Activated T-helper 2 cell treated with anti-CD3 and anti-CD28 coated beads, Interferon-gamma antibody, Interleukin-2, Interleukin-4, amounts not matched to agents 10 μg/mL and 5 μg/mL and 100 μg/mL, durations not matched to agents 14 hours and 24 hours and 36 hours (primary cell): ENCODE measurements at places on chromosomes 4 and X.

GRCh38 chr4:112704991-112705845, 68.3 kb downstream of the LARP7 start:
- DNase-seq: no peak

- no peak for DNase-seq
Observed at GRCh38 chr4:120915336-120915735, 7.2 kb downstream of the PRDM5 start.

- no peak for DNase-seq
Observed at GRCh38 chr4:27043200-27043599, 182.6 kb downstream of the STIM2 start.

- DNase-seq: no peak
Observed at GRCh38 chr4:97496298-97496873, 646.9 kb downstream of the STPG2 start.

GRCh38 chr4:3462790-3463415, at the start of gene DOK7:
Gene DOK7, plus strand, starts transcription at chr4:3463306. Its CDS starts 70 bp downstream, at chr4:3463376.
- DNase-seq: no peak

- DNase-seq: no peak
Observed at GRCh38 chrX:113741744-113742143, 842.1 kb upstream of the HTR2C start.

GRCh38 chr4:26201120-26201519, 119.7 kb upstream of the RBPJ start:
- no peak for DNase-seq

DNA sequence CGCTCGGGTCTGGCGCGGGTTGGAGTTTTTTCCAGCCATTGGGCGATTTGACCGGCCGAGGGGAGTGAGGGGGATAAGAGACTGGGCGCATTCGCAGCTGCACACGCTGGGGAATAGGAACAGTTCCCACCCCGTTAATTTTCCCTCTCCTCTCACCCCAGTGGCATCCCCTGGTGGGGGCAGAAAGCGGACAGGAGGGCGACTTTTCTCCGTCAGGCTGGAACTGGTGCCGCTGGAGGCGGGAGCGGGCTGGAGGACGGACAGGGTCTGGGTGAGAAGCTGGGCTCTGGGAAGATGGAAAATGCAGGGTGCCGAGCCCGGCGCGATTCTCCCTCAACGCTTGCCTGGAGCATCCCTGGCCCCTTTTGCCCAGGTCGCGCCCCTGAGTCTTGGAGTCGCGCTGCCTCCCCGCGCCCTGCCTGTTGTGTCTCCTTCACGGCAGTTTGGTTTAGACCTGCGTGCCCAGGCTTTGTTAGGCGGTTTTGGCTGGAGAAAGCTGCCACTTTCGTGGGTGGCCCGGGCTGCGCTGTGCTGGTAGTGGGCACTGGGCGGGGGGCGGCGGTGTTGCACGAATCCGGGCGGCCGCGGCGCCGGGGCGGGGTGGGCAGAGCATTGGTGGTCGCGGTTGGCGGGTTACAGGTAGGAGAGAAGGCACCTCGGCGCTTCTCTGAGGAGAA, 2.0 kb downstream of the ADGRL3 start:
- no peak for DNase-seq

DNA sequence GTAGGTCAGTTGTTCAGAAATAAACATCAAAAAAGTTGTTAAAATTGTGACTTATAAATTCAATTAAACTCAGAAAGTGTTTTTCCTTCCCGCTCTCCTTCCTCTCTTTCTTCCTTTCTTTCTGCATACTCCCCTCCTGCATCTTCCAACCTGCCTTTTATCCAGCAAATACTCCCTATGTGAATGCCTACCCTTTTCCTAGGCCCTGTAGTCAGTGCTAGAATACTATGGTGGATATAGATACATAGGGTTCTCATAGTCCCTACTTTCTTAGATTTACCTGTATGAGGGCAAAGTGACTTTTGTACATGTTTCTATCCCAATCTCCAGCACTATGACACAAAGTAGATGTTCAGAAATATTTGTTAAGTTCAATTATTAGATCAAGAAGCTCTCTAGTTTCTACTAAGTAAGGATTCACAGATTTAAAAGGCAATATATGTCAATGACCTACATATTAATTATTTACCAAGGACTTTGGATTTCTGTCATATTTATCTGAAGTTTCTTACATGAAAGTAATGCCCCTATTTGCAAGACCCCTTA, 732 bp downstream of the SULT1E1 start:
- DNase-seq: no peak

DNA sequence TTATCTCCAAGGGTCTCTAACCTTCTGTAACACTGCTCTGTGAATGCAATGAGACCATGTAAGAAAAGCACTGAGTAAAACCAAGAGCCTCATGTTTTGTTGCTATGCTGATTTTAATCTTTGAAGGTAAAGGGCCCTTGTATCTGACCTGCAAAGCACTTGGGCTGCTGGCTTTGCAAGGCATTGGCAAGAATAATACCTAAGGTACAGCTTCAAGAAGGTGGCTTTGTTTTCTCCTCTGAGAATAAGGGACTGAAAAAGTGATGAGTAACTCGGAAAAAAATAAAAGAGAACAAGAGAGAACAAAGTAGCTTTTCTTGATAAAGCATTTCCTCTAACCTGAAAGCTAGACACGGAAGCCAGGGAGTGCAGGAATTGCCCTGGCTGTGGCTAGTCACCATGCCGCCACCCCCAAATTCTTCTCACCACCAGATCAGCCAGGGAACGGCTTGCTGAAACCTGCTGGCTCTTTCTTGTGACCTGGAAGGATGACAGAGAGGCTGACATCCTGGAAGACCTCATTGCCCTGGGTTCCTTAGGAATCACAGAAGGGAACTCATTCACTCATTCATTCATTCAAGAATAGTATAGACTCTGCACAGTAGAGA, 41.8 kb upstream of the HS3ST1 start:
- DNase-seq: no peak

GRCh38 chrX:119411959-119412358, 12.8 kb downstream of the SLC25A43 start:
- DNase-seq: no peak

- no peak for DNase-seq
Observed at GRCh38 chr4:172040766-172041165, 227.6 kb downstream of the GALNTL6 start.

- DNase-seq: no peak
Observed at GRCh38 chr4:25075851-25076250, 45.1 kb upstream of the LGI2 start.

GRCh38 chr4:79987401-79987800, 85.6 kb downstream of the ANTXR2 start:
- no peak for DNase-seq

GRCh38 chr4:48047896-48048295, 31.3 kb downstream of the NIPAL1 start:
- no peak for DNase-seq

GRCh38 chr4:3128976-3129375, 54.5 kb downstream of the HTT start:
- DNase-seq: no peak

- DNase-seq: no peak
Observed at GRCh38 chrX:128992107-128992971, 531.0 kb downstream of the SMARCA1 start.

- no peak for DNase-seq
Observed at GRCh38 chr4:119525005-119525749, 103.4 kb downstream of the PDE5A start.

GRCh38 chr4:5040856-5041620, 10.2 kb upstream of the STK32B start:
- no peak for DNase-seq

- no peak for DNase-seq
Observed at GRCh38 chr4:23937173-23937572, 47.3 kb upstream of the PPARGC1A start.

DNA sequence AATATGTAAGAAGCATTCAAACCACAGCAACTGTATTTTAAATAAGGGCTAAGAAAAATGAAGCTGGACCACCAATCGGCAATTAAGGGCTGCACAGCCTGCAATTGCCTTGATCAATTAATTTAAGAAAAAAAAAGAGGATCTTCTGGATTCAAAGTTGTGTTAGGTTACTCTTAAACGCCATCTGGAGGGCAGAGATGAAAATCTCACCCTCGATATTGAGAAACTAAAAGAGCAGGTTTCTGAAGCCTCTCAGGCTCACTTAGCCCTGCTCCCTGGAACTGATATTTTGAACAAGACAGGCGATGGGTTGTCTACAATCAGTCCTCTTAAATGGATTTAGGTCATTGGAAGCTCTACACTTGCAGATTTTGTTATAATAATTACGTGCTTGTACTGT, 579.4 kb downstream of the GRXCR1 start:
- DNase-seq: no peak

GRCh38 chr4:140238351-140239056, 84.5 kb upstream of the MAML3 start:
- no peak for DNase-seq

DNA sequence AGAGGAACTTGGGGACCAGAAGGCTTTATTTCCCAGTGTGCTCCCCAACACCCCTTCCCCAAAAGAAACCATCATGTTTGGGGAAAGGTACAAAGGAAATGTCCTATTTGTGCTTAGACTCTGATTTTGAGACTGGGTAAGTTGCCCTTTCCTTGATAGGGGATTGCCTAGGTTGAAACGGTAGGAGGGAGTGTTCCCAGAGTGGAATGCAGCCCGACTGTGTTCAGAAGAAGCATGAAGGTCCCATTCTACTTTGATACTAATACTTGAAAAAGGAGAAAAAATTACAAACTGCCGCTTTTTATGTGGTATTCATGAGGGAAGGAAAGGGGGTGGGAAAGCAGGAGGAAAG, 32.4 kb upstream of the TMEM131L start:
- no peak for DNase-seq

GRCh38 chrX:48793935-48794334, 7.5 kb downstream of the GATA1 start:
- DNase-seq: no peak

GRCh38 chrX:38407126-38407525, 54.7 kb downstream of the OTC start:
- DNase-seq: no peak

DNA sequence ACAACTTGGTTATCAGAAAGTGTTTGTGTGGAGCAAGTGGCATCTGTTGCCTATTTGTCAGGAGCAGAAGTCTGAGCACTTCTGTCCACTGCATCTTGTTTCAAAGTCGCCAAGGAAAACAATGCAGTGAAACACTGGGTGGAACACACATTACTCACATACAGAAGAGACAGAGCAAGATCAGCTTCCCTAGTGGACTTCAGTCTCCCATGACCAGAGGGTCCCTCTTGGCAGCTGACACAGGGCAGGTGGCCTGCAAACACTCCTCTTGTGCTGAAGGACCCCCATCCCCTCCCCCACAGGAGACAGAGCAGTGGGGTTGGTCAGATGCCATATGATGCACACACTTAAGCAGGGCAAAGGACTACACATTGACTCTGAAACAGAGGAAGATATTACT, 3.6 kb upstream of the BBS12 start:
- DNase-seq: no peak

- no peak for DNase-seq
Observed at GRCh38 chr4:35493977-35494376, 750.3 kb downstream of the ARAP2 start.

GRCh38 chrX:10166248-10166716, 9.5 kb downstream of the CLCN4 start:
- no peak for DNase-seq

DNA sequence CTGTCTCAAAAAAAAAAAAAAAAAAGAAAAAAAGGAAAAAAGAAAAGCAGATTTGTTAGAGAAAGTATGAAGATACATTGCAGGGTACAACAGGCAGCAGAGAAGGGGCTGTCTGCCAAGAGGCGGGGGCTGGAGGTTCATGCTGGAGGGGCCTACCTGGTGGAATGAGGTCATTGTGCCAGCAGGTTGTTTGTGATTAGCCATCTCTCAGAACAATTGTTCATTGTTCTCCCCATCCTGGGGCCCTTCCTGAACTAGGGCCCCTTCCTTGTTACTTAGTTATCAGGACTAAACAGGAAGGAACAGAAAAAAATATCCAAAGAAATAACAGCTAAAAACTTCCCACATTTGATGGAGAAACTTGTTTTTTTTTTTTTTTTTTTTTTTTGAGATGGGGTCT, 14.0 kb upstream of the GPKOW start:
- no peak for DNase-seq

DNA sequence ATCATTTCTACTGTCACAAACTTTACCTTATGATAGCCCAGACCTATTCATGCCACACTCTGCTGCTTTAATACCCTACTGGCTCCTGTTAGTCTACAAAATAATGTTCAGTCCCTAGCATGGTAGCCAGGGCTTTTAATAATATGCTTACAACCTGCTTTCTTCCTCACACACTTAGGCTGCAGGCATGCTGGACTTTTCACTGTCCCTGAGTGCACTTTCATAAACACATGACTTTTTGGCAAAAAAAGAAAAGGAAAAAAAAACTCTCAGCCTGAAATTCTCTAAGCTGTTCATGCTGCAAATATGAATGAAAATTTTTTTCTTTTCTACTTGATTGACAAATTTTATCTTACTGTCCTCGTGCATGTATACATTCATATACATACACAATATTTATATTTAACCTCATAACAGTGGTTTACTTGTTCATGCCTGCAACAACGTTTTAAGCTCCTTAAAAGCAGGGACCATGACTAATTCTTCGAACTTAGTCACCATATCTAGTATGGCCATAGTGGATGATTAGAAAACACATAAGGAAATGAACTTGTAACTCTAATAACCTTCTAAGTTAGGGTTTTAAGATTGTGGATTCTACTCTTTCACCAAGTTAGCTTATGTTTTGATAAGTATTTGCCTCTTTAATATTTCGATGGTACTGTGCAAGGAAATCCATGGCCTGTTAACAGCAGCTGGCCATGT, 229.5 kb downstream of the SPCS3 start:
- DNase-seq: no peak

DNA sequence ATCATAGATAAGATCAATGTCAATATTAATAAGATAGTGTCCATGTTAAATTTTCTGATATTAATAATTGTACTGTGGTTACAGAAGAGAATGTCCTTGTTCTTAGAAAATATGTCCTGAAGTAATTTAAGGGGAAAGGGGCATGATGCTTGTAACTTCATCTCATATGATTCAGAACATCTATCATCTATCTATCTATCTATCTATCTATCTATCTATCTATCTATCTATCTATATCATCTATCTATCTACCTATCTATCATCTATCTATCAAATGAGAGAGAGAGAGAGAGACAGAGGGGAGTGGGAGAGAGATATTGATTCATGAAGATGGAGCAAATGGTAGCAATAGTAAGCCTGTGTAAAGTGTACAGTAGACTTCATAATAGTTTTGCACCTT, 124.8 kb upstream of the FAT1 start:
- no peak for DNase-seq

DNA sequence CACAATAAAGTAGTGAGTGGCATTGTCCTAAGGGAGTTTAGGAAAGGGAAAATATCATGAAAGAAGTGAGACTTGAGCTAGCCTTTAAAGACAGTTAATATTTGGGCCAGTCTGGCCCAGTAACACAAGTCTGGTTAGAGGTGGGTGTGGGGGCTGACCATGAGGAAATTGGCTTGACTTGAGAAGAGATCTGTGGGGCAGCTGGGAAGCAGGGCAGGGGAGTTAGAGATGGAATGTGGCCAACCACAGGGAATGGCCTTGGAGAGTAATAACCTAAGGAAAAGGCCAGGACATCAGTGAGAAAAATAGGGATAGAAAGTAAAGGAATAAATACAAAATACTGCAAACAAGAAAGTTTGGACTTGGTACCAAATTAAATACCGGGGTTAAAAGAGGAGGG, 71.3 kb downstream of the CLCN5 start:
- no peak for DNase-seq
